NCI-H1092 treated with DMSO at 0.1 percent for 48 hours (cell line): ENCODE measurements at places on chromosomes 11 and 22.

- DNase-seq: no peak
These were observed 15.4 kb downstream of the XRCC6 start for GRCh38 chr22:41636467-41636866.

GRCh38 chr11:14308114-14308896 is 50.7 kb downstream of the RRAS2 start:
- DNase-seq: peak; percentile 19

DNA sequence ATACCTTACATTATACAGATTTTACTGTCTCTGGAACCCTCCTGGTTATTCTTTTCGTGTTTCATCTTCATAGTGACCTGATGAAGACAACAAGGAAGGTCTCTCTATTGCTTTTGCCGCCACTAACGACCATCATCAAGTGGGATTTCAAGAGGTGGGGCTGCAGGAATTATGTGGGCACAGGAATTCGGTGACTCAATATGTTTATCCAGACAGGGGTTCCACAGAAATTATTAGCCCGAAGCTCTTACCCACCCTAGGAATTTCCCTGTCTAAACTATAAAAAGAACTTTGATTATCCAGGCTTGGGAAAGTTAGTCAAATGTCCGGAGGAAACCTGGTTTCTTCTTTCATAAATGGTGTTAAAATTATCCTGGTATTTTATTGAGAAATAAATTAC is 566.8 kb upstream of the TENM4 start:
- no peak for DNase-seq

DNA sequence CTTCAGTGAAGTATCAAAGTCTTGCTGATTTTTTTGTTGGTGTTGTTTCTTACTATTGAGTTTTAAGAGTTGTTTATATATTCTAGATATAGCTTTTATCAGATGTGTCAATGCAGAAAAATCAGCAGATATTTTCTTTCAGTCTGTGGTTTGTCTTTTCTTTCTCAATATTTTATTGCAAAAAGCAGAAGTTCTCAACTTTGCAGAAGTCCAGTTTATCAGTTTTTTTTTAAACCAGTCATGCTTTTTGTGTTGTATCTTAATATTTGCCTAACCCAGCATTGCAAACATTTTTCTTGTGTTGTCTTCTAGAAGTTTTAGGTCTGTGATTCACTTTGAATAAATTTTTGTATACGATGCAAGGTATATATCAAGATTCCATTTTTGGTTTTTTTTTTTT is 7.0 kb downstream of the ASRGL1 start:
- DNase-seq: no peak

DNA sequence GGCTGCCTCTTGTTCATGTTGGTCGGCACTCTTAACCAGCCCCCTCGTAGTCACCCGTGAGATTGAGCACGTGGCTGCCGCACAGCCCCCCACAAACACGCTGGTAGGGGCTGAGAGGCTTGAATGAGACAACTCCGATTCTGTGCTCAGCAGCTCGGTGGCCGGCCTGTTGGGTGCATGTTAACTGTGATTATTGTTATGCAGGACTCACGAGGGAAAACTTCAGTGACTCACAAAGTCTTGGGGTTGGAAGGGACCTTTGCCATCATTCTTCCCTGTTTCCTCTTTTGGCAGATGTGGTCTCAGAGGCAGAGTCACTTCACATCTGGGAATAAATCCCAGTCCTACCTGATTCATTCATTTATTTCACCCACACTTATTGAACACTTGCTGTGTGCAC is 75.2 kb downstream of the ADAMTS15 start:
- no peak for DNase-seq

DNA sequence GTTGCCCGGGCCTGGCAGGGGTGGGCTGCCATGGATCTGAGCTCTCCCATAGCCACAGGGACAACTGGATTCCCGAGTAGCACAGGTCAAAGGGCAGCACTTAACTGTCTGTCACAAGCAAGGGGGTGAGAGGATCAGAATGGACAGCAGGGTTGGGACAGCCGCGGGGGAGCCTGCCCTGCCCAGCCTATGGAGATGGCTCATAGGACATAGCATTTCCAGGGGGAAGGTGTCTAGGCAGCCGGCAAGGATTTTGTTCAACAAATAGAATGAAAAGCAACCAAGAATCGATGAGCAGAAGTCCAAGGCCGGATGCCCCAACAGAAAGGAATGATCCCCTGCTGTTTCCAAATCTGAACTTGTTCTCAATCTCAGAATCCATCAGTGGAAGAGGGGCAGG is 92.9 kb downstream of the RPS6KA4 start:
- DNase-seq: no peak

DNA sequence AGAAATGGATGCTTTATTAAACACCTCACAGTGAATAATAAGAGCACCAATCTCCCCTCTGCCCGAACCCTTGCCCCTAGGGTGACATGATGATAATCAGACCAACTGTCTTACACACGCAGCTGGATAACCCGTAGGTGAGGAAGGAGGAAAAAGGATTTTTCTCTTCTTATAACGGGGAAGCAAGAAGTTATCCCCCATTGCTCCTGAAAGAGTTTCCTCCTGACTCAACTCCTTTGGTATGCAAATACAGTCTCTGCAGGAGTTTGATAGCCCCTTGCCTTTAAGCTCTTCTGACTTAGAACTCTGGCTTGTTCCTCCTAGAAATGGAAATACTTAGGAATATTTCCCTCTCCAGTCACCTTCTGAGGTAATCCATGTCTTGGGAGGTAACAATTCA is 455.8 kb downstream of the TMEM135 start:
- no peak for DNase-seq

GRCh38 chr11:95466416-95466815 is 235.4 kb upstream of the SESN3 start:
- no peak for DNase-seq

DNA sequence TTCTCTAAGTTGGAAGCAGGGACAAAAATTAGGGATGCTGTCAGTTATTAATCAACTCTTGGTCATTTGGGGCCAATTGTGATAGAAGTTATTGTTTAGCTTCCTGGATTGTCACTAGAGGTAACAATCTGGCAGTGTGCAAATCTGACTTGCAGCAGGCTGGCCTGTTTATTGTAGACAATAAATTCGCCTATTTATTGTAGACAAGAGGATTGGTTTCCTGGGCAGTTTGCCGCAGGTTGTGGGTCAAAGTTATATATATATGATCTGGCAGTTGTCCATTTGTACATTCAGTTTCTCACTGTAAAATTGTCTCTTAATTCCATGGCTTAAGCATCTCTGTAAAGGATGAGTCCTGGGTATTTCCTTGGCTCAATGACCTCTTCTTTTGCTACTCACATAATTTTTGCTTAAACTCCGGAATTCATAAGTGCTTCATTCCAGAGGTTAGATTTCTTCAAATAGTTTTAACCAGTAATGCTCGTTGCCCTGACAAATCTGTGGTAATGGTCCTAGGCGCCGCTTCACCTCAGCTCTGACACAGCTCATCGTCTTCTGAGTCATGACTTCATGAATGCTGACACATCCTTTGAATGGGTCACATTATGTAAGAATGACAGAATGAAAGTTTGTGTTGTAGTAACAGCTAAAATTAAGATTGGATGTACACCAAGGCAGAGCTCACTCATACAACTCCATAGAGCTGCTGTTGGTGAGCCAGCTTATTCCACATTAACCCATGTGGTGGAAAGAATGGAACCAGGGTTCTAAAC is 7.8 kb upstream of the MMP3 start:
- DNase-seq: no peak
